ENCODE measurements at places on chromosomes 3 and 15.

GRCh38 chr3:142447301-142447851 is 461 bp downstream of the XRN1 start:
- peak; percentile 55 for DNase-seq

- DNase-seq: peak; percentile 30
These were observed 2.8 kb downstream of the FURIN start for GRCh38 chr15:90871139-90871715.

DNA sequence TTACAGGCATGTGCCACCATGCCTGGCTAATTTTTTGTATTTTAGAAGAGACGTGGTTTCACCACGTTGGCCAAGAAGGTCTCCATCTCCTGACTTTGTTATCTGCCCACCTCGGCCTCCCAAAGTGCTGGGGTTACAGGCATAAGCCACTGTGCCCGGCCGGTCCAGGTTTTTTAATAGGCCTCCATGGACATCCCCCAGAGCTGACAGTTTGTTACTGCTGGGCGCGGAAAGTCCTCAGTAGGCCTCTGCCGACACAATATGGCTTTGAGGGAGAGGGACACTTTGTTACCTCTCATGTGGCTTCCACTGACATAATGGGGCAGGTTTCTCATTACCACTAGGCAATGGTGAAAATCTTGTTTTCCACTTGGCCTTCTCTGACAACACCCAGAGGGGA is 152.0 kb downstream of the WNT7A start:
- DNase-seq: no peak

- DNase-seq: no peak
These were observed 803.9 kb downstream of the DIPK2A start for GRCh38 chr3:144775551-144775950.

DNA sequence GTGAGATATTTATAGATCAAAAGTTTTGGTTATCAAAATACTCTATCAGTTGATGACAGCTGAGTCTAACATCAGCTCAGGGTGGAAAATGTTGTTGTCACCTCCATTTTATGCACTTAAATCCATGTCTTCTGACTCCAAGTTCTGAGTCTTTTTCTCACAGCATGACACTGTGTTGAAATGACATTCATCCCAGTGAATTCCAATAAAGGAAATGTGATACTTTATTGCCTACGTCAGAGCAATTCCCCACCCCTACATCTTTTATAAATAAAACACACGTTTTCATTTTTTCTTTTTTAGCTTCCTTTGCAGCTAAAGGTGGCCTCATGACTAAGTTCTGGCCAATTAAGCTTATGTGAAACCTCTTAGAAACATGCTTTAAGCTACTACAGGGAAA is 10.7 kb downstream of the DRD3 start:
- DNase-seq: no peak

GRCh38 chr3:66572938-66573710 is 72.3 kb upstream of the LRIG1 start:
- DNase-seq: no peak

- DNase-seq: no peak
These were observed 319.9 kb upstream of the GRM7 start for GRCh38 chr3:6540981-6541380.

GRCh38 chr3:89699771-89700170 is 592.4 kb downstream of the EPHA3 start:
- no peak for DNase-seq

DNA sequence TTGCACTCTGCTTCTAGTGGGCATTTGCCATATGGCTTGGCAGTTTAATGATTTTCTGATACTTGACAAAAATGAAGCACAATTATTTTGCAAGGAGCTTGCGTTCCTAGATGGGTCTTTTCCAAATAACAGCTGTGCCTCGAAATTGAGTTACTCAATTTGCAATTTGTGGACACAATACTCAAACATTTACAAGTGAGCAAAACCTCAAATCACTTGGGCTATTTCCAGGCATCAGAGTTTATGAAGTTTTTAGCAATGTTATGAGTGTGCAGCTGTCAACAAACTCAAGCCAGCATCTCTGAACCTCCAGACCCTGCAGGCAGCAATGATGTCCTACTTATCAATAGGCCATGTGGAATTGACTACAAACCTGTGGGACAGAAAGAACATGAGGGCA is 41.3 kb downstream of the NMNAT3 start:
- no peak for DNase-seq

GRCh38 chr3:10344147-10344943 is 23.4 kb upstream of the SEC13 start:
- peak; percentile 61 for DNase-seq

DNA sequence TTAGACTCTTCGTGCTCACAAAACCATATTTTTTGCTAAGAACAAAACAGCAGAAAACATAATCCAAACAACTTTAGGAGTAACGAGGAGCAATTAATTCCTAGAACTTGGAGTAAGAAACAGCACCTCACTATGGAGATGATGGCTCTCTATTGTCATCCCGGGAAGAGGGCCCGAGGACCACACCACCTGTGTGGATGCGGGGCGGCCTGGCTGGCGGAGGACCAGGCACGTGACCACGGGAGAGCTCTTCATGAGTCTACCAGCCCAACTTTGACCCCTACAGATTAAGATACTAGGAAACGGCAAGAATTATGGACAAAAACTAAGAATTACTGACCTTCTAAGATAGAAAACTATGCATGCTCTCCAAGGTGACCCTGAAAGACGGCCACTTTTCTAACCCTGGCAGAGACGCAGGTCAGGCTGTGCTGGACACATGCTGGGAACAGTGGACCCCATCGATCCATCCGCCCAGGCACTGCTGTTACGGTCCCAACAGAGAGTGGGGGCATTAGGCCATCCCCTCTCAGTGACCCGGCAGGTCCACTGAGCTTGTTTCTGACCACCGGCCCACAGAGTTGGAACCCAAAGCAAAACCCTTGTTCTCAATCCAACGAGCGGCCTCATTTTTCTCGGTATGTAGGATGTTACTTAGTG is 13.1 kb upstream of the OCA2 start:
- no peak for DNase-seq

DNA sequence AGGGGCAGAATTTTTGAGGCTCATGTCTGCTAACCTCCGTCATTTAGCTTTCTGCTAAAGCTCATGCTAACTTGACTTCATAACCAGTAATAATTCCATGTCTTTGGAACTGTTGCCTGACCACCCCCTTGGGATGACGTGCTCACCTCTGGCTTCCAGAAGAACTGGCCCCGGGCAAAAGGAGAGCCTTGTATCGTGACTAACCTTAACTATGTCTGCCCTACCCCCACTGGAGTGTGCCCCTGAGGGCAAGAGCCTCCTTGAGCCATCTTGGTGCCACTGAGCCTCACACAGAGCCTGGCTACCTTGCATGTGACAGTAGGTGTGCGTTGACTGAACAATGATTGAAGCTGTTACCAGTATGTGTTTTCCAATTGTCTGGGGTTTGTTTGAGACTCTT is 4.7 kb downstream of the LRRK1 start:
- no peak for DNase-seq

- no peak for DNase-seq
These were observed 90.8 kb upstream of the TNFAIP8L3 start for GRCh38 chr15:51185213-51186159.

- no peak for DNase-seq
These were observed 454.0 kb upstream of the RBMS3 start for GRCh38 chr3:28826840-28827239.

DNA sequence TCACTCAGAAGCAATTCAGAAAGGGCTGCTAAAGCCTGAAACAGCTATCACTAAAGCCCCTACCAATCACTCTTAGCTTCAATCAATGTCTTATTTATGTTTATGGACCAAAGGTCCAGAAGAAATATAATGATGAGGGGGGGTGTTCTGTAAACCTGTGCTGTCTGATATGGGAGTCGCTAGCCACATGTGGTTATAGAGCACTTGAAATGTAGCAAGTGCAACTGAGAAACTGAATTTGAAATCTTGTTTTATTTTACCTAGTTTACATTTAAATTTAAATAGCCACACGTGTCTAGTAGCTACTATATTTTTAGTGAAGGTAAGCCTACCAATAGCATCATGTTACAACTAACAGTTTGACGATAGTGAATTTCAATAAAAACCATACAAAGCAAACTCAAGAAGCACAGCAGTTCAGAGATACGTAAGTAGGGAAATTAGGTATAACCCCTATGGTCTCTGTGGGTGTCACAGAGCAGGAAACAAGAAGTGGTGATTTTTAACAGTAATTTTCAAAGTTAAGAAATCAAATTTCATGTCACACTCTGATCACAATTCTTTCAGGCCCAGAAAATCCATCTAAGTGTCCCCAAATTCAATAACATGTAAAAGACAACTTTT is 3.6 kb downstream of the POU1F1 start:
- no peak for DNase-seq

- no peak for DNase-seq
These were observed 69.7 kb upstream of the UBE3A start for GRCh38 chr15:25508369-25509002.

DNA sequence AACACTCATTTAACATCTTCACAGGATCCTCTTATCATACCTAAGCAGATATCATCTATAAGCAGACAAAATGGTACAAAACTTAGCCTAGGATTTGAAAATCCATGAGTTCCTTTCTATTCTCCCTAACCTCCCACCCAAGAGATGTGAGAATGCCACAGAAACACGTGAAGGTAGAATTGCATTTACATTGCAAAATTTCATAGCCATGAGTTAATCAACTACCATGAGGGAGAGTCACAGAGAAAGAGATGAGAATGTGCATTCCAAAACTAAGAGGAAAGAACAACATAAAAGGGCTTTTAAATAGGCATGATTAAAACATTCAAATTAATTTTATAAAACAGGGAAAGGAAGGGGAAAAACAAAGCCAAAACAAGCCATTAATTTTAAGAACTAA is 806.2 kb downstream of the NTRK3 start:
- DNase-seq: no peak

DNA sequence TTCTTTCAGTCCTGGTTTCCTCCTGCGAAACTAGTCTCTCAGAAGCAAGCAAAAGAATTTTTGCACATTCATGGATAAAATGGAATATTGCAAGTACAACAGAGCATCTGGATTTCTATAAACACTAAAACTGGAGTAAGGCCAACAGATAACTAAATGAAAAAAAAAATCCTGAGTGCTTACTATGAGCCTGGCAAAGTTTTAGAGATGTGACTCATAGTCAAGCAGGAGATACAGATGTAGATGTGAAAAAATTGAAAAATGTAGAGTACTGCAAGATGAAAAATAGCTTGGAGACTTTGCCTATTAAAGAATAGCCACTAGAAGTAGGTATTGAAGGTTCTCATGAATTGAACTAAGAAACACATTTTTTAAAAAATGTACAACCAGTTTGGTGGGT is 397.4 kb downstream of the OTOL1 start:
- DNase-seq: no peak

- no peak for DNase-seq
These were observed 59.4 kb upstream of the IMPG2 start for GRCh38 chr3:101379658-101380376.

DNA sequence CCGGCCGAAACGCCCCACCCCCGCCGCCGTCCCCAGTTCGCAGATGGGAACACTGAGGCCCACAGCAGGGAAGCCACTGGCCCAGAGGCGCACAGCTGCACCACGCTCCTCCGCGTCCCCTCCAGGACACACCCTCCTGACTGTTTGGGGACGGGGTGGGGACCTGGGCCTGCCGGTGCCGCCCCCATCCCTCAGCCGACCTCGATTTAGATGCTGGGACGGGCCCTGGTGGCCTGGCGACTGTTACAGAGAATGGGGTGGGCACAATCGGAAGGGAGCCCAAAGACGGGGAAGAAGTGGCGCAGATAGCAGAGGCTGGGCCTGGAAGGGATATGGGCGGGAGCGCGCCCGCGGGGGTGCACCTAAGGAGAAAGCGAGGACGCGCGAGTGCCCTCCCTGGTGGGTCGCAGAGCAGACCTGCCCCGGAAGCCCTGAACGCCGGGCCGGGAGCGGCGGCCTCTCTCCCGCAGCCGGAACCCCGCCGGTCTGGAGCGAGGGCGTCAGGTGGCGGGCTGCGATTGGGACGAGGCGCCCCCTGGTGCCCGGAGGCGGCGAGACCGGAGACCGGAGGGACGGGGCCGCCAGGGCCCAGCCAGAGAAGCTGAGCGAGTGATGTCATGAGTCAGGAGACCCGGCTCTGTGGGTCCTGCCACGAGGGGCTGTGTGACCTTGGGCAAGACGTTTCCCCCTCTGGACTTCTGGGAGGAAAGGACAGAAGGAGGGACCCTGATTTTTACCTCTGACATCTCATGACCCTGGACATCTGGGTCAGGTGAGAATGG is 78.4 kb downstream of the IQSEC1 start:
- DNase-seq: peak; percentile 89

DNA sequence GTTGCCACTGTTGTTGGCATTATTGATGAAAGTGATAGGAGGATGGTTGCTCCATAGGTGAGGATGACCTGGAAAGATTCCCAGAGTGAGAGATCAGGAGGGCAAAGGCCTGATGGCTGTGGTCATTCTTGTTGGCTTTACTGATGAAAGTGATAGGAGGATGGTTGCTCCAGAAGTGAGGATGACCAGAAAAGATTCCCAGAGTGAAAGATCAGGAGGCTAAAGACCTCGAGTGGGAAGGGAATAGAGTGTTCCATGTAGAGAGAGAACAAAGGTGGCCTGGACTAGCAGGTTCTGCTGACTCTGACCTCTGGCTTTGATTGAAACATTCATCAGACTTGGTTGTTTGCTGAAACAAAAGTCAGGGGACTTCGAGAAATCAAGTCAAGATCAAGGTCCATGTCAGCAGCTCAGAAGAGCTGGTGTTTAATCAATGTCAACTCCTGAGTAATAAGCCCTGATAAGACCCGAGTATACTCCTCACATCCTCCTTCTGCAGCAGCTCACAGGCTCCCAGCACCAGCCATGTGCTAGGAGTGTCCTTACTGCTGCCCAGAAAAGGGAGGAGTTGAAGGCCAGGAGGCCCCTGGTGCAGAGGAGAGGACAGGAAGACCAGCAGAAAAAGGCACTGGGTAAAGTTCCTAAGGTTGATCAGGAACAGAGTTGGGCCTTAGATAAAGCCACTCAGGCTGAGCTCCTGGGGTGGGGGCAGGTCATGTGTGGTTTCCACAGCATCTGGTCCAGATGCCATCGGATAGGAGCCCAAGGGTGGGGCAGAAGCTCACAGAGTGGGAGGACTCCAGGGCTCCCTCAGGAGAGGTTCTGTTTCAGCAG is 19.9 kb downstream of the CYP8B1 start:
- no peak for DNase-seq

- no peak for DNase-seq
These were observed 74.6 kb downstream of the ITGB5 start for GRCh38 chr3:124812291-124813265.

DNA sequence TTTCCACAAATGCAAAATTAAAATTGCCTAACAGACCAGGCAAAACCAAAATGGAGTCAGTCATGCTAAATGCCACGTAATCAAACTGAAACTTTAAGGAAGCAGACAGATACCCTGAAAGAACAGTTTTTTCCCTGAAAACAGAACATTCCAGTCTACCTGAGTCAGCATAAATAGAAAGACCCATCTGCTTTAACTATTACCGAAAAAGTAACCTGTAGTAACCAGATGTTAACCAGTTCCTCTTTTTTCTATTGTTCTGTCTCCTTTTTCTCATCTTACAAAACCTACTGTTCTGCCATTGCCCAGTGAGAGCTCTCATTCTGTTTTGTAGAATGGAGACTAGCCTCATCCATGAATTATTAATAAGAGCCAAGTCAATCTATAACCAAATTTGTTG is 286.0 kb downstream of the CACNA2D3 start:
- no peak for DNase-seq
